ENCODE measurements at places on chromosomes 2 and 18.

GRCh38 chr2:170823088-170823897 is 6.6 kb downstream of the GAD1 start:
- no peak for DNase-seq

DNA sequence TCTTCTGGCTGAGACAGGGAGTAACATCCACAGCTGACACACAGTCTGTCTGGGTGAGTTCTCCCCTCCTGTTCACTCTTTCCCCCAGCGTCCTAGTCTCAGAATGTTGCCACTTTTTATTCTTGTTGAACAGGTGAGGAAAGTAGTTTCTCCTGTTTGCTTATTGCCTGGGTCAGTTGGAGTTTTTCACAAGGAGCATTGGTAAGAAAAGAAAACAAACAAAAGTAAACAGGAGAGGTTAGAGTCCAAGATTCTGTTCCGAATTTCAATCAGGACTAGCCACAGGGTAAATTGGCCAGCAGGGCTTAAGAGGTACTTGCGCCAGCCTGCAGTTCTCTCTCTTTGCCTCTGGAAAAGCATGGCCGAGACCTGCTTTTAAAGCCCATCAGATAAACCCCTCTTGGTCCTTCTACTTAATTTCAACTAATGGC is 255.0 kb upstream of the EPAS1 start:
- no peak for DNase-seq

DNA sequence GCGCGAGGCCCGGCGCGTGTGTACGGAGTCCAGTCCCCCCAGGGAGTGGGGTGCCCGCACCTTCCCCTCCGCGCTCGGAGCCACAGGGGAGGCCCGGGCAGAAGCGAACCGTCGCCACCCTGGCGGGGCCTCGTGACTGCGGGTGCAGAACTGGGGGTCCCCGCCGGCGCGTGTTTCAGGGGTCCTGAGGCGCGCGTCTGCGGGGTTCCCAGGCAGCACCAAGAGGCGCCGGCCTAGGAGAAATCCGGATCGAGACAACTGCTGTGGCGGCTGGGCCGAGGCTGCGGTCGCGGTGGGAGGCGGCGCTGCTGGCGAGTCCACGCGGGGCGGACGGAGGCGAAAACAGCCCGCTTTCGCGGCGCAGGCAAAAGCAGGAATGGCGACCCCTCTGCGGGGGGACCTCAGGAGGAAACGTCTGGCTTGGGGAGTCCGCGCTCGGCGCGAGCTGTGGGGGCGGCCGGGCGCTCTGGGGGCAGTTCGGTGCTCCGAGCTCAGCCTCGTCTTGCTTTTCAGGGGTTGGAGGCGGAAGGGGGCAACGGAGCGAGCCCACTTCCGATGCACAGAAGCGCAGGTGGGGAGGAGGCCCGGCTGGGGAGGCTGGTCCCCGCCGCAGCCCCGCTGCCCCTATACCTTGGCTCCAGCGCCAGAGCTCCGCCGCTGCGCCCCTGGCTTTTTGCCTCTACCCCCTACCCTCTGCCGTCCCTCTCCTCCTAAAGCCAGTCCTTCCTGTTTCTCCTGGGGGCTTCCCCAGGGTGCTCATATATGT is 81.5 kb upstream of the LDLRAD4 start:
- DNase-seq, result no peak

- no peak for DNase-seq
These were observed 640 bp downstream of the SLC39A6 start for GRCh38 chr18:36128530-36128870.

DNA sequence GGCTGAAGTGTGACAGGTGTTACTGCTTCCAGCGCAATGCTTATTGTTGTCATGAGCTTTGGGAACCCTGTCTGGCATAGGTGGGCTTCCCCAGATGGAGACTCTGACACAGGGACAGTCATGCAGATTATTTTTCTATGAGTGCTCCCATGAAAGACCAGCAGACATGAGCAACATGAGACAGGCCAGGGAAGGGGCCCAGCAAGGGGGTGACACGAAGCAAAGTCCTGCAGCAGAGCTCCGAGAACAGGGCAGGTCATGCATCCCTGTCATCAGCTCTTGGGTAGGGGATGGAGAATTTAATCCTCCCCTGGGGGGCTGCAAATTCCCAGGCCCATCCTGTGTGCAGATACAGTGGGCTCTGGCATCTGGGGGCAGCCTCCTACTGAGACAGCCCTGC is 77.4 kb downstream of the CTAGE1 start:
- no peak for DNase-seq

GRCh38 chr18:59658941-59659340 is 38.3 kb downstream of the CCBE1 start:
- no peak for DNase-seq

- DNase-seq, result no peak
These were observed 167.7 kb downstream of the CAMKMT start for GRCh38 chr2:44529448-44529847.

GRCh38 chr2:203880557-203881125 is 13.1 kb downstream of the CTLA4 start:
- DNase-seq, result no peak

DNA sequence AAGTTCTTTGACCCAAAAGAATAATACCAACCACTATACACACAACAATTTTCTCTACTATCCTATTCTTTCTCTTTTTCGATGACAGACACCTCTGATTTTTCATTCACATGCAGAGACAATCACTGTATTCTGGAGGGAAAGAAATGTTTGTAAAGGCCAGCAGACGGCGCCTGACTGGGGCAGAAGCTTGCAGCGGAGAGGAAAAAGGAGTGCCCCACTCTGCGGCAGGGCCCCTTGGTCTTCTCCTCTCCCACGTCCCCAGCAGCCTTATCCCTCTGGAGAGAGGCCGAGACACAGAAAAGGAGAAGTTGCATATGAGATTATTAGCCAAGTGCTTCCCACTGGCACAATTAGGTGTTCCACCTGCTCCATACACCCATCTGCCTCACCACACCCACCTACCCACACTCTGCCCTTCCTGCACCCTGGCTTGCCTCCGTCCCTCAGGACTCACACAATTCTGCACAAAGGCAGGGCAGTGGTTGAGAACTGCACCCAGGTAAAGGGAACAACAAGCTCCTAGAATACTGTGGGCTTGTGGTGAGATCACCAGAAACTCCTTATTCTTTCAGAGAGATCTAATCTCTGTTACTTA is 687.3 kb downstream of the NRXN1 start:
- DNase-seq, result no peak

GRCh38 chr2:233979748-233980147 is 62.6 kb downstream of the TRPM8 start:
- no peak for DNase-seq

GRCh38 chr18:44741085-44741484 is 60.4 kb downstream of the SETBP1 start:
- DNase-seq, result no peak

- DNase-seq, result no peak
These were observed 572 bp downstream of the RPS27A start for GRCh38 chr2:55232863-55233657.

GRCh38 chr2:98561902-98562695 is 46.2 kb downstream of the COA5 start:
- DNase-seq, result no peak

- no peak for DNase-seq
These were observed 17.3 kb upstream of the RHOB start for GRCh38 chr2:20429528-20429927.

DNA sequence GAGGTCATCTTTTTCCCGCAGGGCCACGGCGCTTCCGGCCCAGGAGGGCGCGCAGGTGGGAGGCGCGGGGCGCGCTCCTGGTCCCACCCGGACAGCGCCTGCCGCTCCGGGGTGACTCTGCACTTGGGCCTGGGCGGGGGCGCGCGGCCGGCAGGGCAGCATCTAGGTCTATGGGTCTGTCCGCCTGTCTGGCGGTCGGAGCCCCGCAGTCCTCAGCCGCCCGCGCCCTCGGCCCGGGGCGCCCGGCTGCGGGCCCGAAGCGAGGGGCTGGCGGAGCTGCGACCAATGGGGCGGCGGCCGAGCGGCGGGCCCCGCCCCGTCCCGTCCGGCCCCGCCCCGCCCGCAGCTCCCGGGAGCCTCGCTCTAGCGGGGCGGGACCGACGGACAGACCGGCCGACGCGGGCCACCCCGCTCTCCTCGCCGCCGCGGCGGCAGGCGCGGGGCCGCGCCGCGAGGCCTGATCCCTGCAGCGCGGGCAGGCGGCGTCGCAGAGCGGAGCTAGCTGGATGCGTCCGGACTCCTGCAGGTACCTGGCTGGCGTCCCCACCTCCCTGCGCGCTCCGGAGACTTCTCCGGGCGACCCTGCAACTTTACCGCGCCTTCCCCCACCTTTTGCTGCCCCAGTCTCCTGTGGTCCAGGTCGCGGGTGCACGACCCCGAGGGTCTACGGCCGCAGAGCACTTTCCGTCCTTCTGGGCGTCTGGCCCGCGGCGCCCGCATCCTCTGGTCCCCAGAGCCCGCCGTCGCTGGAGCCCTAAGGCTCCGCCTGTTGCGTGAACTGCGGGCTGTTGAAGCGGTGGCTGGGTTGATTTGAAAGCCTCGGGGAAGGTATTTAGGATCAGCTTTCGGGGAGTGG is at the start of gene KCNS3:
Gene KCNS3, plus strand, starts transcription at position 387 of the 856 bp plus-strand sequence. CDS start 52,342 bp downstream, outside the sequence.
- no peak for DNase-seq

DNA sequence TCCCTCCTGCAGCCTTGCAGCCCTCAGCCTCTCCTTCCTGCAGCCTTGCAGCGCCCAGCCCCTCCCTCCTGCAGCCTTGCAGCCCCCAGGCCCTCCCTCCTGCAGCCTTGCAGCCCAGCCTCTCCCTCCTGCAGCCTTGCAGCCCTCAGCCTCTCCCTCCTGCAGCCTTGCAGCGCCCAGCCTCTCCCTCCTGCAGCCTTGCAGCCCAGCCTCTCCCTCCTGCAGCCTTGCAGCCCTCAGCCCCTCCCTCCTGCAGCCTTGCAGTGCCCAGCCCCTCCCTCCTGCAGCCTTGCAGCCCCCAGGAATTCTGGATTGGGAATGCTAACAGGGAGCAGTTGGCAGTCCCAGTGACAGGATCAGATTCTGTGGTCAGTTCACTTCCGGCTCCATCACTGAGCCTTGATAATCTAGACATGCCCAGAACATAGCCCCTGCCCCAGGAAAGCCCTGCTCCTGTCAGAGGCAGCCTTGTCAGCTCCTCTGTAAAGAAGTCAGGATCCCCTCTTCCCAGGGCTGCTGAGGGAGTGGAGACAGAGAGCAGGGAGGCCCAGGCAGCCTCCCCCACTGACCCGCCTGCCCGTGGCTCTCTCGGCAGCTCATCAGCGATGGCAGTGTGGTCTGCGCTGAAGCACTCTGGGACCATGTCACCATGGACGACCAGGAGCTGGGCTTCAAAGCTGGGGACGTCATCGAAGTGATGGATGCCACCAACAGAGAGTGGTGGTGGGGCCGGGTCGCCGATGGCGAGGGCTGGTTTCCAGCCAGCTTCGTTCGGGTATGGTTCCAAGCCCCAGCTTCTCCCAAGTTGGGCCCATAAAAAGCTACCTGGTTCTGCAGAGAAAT is 54.8 kb downstream of the FAM168B start:
- DNase-seq, result no peak

- DNase-seq, result no peak
These were observed 267.7 kb downstream of the TWIST2 start for GRCh38 chr2:239115616-239116015.

DNA sequence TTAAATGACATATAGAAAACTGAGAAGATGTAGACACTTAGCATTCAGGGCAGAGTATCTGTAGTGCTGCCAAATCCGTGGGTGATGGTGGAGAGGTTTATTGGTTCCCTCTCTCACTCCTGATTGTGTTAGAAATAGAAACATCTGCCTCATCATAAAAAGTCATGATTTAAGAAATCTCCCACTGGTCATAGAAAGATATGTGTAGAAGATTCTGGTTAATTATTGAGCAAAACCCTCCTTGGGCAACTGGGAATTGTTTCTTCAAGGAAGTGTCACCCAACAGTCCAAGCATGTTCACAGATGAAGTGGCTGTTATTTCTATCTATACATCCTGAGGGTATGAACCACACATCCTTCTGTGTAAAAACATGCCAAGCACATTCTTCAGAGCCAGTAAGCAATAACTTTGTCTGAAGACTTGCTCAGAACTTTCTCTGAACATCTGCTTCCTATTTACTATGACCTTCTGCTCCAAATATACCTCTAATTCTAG is 33.6 kb upstream of the CHRNA1 start:
- no peak for DNase-seq

DNA sequence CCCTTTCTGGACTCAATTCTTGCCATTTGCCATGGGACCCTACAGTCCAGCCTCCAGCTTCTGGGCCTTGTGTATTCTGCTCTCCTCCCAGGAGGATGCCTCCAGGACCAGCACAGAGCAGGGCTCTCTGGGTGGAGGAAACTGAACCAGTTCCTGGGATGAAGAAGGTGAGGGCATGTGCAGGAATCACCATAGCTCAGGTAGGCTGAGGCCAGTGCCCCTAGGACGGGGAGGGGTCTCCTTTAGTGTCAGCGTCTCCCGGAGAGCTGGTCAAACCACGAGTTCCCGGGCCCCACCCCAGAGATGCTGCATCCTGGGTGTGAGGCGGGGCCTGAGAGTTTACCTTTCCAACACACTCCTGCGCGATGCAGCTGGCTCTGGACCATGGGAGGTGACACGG is 5.8 kb upstream of the PRELID3A start:
- DNase-seq, result no peak

DNA sequence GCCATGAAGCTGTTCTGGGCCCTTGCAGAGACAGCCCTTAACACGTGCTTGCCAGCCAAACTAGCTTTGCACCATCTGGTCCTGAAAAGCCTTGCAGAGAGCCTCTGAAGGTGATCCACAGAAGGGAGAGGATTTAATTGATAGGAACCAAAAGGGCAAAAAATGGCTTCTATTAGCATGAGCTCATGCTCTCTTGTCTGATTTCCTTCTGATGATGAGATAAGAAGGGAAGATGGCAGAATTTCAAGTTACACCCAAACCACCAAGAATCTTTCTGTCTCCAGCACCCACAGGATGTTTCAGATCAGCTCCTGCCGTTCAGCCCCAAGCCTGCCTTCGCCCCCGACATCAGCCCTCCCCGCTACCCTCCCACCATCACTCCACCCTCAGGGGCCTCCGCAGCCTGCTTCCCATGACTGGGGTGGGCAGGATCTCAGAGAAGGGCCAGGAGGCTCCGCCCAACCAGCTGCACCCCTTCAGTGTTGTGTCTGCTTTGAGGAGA is 23.4 kb upstream of the GLI2 start:
- no peak for DNase-seq

DNA sequence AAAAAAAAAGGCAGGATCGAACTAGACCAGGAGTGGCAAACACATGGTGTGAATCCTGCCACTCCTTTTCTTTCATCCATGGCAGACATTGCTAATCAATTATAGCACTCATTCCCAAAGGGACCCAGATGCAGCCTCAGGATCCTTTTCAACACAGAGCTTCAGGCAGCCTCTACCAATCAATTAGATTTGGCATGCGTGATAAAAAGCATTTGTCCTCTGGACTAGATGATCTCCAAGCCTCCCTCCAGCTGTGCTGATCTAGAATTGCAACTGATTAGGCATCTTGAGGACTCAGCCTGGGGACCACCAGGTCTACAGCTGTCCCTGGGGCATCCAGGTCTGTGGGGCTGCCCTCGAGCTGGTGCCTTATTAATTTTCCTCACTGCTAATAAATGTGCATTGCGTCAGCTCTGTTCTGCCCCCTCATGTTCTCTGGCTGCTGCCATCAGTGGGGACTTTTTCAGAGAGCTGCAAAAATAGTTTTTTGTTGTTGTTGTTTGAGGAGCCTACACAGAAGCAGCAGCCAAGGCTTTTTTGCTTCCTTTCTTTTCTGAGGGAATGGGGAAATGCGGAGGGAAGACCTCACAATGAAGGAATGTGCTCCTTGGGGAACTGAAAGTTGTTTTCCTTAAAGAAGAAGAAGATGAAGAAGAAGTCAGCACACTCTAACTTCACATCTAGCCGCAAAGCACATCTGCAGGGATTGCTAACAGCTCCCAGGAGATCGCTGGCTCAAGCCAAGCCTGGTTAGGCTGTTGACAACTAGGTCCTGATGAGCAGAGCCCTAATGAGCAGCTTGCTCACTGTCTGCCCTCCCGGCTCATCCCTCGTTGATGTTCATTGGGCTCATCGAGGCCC is 8.8 kb upstream of the ATOH8 start:
- no peak for DNase-seq

- no peak for DNase-seq
These were observed 40.7 kb downstream of the DYSF start for GRCh38 chr2:71494091-71494490.
